Neural crest cell (in vitro differentiated cells): ENCODE measurements at places on chromosomes 4 and X.

- no peak for DNase-seq
These were observed 409.8 kb downstream of the STIM2 start for GRCh38 chr4:27270435-27270834.

DNA sequence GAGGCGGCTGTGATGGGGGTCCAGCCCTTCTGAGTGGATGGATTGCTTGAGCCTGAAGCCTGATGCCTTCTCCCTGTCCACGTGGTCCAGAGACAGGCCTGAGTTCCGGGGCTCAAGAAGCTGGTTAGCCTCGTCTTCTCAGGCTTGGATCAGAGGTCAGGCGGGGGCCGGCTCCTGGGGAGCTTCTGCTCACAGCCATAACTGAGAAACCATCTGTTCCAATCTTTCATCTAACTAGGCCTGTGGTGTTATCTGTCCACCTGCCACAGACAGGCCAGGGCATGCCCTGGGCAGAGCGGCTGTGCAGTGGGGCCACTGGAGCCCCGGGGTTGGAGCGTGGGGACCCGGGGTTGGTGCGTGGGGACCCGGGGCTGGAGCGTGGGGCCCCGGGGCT is 63.1 kb downstream of the SORCS2 start:
- DNase-seq, result no peak

DNA sequence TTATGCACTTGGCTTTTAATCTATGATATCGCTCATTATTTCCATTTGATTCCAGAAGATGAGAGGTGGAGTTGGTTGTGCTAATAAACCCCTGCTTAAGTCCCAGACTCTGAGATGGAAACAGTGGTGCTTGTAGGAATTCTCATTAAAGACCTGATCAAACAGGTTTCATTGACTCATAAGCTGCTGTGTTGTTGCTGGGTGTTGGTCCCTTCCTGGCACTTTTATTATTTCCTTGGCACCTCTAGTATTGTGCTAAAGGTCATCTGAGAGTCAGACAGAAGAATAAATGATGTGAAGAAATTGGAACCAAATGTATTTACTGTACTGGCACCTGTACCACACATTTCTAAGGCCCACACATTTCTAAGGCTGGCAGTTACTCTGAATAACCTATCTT is 544.7 kb upstream of the NR3C2 start:
- no peak for DNase-seq

DNA sequence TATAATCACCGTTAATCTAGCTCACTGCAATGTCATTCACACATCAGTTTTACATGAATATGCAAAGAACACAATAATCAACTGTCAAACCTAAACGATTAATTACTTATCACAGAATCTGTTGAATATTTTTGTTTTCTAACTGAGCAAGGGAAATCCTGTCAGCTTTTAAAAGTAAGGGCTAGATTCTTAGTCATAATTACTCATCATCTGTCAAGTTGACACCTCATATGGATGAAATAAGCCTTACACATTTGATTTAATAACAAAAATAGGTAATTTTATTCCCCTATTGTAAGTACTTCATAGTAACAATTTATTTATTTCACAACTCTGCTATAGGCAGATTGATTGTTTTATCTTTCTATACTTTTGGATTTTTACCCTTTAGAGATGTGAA is 32.7 kb downstream of the TMA16 start:
- DNase-seq, result no peak

DNA sequence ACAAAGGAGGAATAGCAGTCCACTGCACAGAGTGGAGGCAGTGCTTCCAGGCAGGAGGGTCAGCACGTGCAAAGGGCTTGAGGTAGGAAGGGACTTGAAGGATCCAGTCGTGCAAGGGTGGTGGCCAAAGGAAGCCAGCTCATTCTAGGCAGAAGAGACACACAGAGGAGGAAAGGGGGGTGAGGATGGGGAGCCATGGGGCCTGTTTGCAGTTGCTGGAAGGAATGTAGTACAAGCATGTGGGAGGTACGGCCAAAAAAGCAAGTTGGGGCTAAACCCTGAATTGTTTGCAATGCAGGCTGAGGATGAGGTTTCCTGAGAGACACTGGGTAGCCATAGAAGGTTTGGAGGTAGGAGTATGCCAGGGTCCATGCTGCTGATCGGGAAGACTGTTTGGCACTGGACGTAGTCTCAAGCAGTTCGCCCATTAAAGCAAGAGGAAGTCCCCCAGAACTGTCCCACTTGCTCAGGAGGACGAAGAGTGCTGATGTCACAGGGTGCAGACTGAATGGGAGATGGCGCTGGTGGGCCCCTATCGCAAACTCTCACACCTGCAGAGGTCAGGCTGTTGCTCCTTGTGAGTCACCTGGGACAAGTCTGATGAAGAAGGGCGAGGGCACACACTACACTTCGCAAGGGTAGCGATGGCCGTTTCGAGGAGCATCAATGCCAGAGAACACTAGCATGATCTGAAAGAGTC is 9.1 kb upstream of the MAN2B2 start:
- no peak for DNase-seq

- DNase-seq, result no peak
These were observed 19.8 kb upstream of the XG start for GRCh38 chrX:2732076-2732475.

- no peak for DNase-seq
These were observed 704.8 kb downstream of the ARAP2 start for GRCh38 chr4:35539404-35540055.

DNA sequence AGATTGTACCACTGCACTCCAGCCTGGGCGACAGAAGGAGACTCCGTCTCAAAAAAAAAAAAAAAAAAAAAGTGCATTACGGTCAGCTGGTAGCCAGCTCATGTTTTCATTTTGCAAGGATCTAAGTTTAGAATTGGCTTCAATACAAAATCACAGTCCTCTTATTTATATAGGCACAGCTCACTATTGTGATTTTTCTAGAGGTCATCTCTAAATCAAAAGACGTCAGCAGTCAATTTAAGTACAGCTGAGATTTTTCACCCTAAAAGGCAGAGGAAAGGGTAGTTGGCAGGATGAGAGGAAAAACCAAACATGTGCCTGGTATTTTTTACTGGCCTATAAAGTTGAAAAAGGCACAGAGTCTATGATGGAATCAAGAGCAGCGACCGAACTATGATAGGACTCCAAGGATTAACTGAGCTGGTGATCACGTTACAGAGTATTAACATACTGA is 30.8 kb downstream of the ASB5 start:
- DNase-seq, result no peak

DNA sequence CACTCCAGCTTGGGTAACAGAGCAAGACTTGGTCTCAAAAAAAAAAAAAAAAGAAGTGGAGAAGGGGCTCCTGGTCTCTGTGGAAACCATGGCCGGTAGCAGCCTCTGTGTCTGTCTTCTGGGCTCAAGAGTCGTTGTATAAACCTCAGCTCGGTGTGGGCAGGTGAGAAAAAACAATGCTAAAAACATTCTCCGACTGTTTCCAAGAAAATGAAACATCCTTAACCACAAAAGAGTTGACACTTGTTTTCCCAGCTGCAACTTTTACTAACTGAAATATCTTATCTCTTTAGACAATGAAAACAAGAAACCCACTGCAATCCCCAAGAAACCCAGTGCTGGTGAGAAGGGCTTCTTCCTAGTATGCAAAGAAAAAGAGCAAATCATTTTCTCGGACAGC is 26.2 kb downstream of the CD99 start:
- DNase-seq, result no peak

- no peak for DNase-seq
These were observed 186.0 kb downstream of the HHIP start for GRCh38 chr4:144831971-144832370.

GRCh38 chr4:158521484-158522088 is at the start of gene RXFP1:
Gene RXFP1 (plus strand): TSS chr4:158521882. CDS start chr4:158521977, 95 bp downstream.
- no peak for DNase-seq

GRCh38 chr4:4590546-4590945 is 48.7 kb upstream of the STX18 start:
- no peak for DNase-seq

GRCh38 chr4:88022289-88022688 is 14.9 kb downstream of the PKD2 start:
- DNase-seq, result no peak

DNA sequence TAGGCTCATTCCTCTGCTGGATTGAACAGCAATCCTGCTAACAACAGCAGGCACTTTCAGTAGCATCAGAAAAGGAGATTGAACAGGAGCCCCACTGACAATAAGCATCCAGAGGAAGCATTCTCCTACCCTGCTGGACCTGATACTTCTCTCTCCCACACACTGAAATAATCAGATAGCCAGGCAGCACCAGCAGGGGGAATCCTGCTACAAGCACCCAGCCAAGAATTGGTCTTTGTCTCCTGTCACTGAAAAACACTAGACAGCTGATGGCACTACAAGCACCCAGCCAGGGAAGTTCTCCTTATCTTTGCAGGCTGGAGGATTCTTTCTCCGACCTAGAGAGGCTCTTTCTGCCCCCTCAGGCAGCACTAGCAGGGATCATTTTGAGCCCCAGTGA is 444.3 kb upstream of the GRIA3 start:
- DNase-seq, result no peak

DNA sequence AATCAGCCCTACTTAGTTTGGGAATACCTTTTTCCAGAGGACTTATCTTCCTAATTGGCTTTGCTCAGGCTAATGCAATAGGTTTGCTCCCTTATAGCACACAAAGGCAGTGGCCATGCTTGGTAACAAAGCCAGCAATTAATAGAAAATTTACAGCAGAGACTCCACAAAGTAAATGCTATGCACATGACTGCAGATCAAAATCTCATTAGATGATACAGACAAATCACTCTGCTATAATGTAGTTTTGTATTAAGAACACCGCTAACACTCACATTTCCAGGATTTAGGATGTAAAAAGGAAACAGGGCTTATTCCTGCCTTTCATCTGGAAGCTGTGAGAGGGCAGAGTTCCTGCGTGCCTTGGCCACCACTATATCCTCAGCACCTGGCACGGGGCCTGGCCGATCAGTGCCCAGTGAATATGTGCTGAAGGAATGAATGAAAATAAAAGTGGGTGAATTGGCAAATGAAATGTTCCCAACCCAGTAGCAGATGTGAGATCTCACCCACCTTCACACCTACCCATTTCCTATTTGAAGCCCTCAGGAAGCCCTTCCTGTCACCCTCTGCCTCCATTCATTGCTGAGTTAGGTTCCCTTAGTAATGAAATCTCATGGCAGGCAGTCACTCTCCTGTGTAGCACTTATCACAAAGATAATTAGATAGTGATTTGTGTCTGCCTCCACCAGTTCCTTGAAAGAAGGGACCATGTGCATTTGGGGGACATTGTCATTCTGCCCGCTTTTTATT is 5.1 kb downstream of the SEPTIN6 start:
- no peak for DNase-seq

GRCh38 chr4:99209671-99210070 is 9.4 kb downstream of the ADH6 start:
- DNase-seq, result no peak

GRCh38 chr4:54391104-54391503 is 162.0 kb downstream of the PDGFRA start:
- no peak for DNase-seq

- DNase-seq, result no peak
These were observed 609.8 kb downstream of the ZNF674 start for GRCh38 chrX:45935408-45935807.

GRCh38 chr4:186017801-186018200 is 51.2 kb upstream of the TLR3 start:
- no peak for DNase-seq

DNA sequence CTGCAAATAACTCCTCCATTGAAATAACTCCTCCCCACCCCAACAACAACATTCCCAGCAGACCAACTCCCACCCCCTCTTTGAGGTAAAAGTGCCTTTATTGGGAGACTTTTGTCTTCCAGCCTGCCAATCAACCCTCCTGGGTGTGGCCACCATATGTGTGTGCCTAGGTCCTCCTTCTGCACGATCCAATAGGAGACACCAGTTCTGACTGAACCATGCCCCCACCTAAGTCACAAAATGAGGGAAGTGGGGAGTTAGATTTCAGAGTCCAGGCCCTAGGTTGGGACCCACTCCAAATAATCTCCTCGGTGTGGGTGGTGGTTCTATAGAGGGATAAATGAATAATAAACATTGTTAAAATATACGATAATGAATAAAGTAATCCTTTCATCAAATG is 3.0 kb downstream of the PLP2 start:
- no peak for DNase-seq

GRCh38 chrX:725971-726370 is 95.4 kb downstream of the SHOX start:
- no peak for DNase-seq

DNA sequence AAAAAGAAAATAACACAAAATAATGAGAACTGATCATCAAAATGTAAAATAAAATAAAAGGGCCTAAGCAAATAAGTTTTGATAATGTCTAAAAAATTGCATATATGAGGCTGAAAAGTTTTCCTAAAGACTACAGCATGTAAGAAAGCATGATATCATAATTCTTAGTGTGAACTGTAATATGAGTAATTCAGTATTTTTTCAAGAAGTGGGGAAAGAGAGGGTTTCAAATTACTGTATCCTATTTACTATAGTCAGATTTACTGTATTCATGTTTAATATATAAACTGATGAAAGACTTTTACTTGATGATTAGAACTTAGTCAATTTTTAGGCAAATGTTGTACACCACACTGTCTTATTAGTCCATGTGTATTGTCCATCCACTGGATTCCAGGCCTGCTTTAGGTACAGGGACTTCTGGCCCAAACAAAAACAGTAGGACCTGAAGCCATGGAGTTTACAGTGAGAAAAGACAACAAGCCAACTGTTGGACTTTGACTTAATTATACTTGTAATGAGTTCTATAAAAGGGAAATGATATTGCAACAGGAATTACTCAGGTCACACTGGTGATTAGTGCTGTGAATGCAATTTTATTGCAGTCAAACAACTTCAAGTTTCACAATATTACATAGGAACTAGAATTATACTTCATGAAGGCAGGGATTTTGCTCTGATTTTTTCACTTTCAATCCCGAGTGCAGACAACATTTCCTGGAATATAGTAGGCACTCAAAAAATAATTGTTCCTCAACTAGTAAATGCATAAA is 517.7 kb upstream of the GALNT7 start:
- DNase-seq, result no peak

DNA sequence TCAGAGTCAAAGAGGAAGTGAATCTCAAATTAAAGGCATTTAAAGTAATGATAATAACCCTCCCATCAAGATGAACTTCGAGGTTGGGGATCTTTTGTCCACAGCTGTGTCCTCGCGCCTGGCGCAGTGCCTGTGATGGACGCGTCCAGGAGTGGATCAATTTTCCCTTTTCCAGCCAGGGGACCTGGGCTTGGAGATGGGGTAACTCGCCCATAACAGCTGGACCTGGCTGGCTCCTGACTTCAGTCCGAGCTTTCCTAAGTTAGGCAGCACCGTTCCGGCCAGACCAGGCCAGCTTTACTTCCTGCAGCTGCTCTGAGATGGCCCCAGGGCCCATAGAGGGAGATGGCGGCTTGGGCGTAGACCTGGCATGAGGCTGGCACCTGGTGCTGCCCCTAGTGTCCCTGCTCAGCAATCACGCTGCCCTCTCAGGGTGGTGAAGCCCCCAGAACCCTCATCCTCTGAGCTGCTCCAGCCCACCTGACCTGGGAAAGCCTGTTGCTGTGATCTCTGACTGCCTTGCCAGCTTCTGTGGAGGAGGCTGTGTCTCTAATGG is 23.9 kb downstream of the ADRA2C start:
- DNase-seq, result no peak

DNA sequence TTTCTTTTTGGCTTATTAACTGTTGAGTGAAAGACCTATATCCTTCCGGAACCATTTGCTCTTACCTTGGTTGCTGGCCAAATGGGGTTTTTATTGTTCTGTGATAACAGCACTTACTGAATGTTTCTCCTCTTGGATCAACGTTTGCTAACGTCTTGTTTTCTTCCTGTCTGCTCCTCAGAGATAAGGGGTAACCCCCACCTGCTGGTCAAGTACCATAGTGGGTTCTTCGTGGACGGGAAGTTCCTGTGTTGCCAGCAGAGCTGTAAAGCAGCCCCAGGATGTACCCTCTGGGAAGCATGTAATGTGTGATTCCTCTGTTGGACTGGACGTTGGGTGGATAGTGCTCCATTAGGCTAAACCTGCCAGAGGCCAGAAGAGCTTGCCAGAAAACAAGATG is 15.3 kb downstream of the BMX start:
- no peak for DNase-seq
